ENCODE measurements at places on chromosomes 1 and 21. TPM values are rescaled to one million over a fixed set of nuclear protein-coding genes. Genes with fewer than 3 reads are reported as not detected.

DNA sequence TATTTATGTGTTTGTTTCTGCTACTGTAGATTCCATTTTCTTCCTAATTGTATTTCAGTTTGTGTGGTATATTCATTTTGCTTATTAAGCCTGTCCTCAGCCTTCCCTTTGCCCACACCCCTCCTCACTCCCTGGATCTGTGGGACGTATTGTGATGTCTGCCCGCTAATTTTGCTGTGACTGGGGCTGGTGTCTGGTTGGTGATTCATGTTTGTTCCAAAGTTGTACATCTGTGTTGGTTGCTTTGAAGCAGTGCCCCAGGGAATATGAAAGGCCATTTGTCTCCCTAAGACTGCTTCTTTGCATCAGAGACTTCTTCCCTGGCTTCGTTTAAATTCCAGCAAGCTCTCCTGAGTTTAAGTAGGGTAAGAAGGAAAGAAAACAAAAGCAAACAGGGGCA lies 289.5 kb upstream of the SGIP1 start:
- H3K4me3 ChIP-seq = no peak overlapping the region
- H3K27ac ChIP-seq = no peak overlapping the region
- peaks cover 6% of the 10 kb centered on the region for H3K27me3 ChIP-seq
- peaks cover 32% of the 10 kb centered on the region for H3K4me1 ChIP-seq
- no peak for DNase-seq
- no peaks in the 10 kb centered on the region for H3K36me3 ChIP-seq

DNA sequence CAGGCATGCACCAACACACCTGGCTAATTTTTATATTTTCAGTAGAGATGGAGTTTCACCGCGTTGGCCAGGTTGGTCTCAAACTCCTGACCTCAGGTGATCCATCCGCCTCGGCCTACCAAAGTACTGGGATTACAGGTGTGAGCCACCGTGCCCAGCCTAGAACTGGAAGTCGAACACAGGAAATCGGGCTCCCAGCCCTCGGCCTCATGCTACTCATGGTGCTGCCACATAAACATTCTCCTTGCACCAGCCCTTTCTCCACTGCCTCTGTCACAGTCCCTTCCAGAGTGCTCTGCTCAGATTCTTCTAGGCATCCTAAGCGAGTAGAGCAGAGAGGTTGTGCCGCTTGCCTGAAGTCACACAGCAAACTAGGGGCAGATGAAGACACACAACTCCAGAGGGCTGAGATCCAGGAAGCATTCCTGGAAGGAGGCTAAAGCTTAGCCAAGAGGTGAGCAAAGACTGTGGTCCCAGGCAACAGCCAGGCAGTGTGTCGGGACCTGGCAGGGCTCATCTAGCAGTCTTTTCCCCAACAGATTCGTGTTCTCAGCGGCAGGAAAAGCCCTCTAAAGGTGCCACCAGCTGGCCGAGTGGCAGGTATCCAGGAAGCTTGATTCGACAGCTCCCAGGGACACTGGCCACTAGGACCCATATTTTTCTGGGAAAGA lies 29.6 kb upstream of the NPPB start:
- H3K36me3 ChIP-seq = no peaks in the 10 kb centered on the region
- H3K27me3 ChIP-seq = peaks cover 6% of the 10 kb centered on the region
- H3K4me1 ChIP-seq = no peaks in the 10 kb centered on the region
- H3K27ac ChIP-seq = no peak overlapping the region
- no peak for DNase-seq

DNA sequence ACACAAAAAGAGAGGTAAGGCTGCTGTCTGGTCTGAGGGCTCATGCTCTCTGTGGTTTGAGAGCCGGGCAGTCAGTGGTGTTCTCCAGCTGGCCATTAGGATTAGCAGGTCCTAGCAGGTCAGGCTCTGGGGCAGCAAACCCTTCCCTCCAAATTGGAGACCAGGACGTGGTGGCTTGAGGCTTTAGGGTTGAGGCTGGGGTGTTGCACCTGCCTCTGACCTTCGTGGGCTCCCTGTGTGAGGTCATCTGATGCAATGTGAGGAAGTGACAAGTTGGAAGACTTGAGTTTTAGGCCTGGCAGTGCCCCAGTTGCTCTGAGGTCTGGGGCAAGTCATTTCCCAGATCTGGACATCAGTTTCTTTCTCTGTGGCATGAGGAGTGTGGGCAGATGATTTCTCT lies 24.4 kb downstream of the SZRD1 start:
- H3K27ac ChIP-seq = peak overlapping the region; percentile 83
- no peak overlapping the region for H3K4me3 ChIP-seq
- H3K4me1 ChIP-seq = peaks cover 53% of the 10 kb centered on the region
- no peak for DNase-seq
- H3K27me3 ChIP-seq = no peaks in the 10 kb centered on the region

The INKA2 gene
- total RNA-seq = 2.2 TPM

GRCh38 chr1:150808121-150808520 lies at the start of gene CTSK:
TSS of gene CTSK (minus strand) at chr1:150808260. CDS start at chr1:150806805, 1,455 bp downstream.
- DNase-seq = no peak
- H3K27ac ChIP-seq = peak within 1 kb of the TSS; percentile 1
- H3K36me3 ChIP-seq = peaks cover 14% of the 10 kb centered on the region
- H3K27me3 ChIP-seq = no peaks in the 10 kb centered on the region
- H3K4me1 ChIP-seq = peaks cover 10% of the 10 kb centered on the region

DNA sequence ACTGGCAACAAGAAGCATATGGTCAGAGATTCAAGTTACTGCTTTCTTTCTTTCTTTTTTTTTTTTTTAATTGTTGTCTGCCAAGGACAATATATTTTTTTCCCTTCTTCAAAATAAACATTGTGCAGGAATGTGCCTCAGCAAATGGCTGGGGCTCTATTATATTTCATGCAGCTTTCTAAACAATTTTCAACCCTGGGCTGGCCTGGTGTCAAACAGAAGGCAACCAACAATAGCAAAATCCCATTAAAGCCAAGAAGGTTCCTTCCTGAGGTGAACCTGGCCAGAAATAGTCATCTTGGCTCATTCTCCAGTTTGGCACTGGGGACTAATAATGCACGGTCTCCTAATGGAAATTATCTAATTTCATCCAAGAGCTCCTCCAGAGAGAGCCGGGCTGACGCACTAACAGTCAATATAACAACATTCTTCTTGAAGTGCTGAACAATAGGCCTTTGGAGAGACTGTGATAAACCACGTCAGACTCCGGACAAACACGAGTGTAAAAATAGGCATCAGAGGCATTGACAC lies 35.7 kb upstream of the HLX start:
- peaks cover 2% of the 10 kb centered on the region for H3K27me3 ChIP-seq
- H3K27ac ChIP-seq = no peak overlapping the region
- H3K4me1 ChIP-seq = no peaks in the 10 kb centered on the region
- DNase-seq = no peak

DNA sequence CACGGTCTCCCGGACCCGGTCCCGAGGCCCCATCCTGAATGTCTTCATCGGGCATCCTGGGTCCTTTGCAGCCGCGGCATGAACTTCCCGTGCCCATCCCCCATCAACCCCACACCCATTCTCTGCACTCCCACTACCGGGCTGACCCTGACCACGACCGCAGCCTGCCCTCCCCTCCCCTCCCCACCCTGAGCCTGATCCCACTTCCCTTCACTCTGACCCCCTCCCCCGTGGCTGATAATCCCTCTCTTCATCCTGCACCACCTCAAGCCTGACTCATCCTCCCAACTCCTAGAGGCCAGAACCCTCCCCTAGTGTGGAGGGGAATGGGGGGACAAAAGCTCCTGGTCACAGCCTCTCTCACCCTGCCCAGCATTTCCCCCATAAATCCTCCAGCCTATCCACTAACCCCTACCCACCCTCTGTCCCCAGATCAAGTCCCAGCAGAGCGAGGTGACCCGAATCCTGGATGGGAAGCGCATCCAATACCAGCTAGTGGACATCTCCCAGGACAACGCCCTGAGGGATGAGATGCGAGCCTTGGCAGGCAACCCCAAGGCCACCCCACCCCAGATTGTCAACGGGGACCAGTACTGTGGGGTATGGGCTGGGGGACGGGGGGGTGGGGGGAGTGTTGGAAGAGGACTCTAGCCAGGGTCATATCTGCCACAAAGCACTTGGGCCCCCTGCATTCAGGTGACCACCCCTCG lies 602 bp downstream of the SH3BGRL3 start:
- H3K4me3 ChIP-seq = peak overlapping the region; percentile 93
- peak overlapping the region; percentile 83 for H3K27ac ChIP-seq
- H3K4me1 ChIP-seq = peaks cover 79% of the 10 kb centered on the region
- no peak for DNase-seq

DNA sequence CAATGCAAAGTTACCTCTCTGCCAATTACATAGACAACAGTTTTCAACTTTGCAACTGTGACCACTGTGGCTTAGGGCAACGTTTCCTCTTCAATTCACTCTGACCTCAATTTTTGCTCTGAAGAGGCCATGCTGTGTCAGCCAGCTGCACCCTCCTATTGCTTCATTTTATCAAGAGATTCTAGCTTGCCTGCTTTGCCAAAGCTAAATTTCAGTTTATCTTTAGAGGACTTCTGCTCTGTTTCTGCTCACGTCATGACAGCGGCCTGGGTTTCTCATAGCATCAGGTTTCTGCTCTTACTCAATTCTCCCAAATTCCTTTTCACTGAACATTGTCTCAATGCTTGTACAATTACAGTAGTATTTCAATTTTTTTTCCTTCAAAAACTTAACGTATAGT lies 154.6 kb downstream of the PLA2G4A start:
- H3K27me3 ChIP-seq = no peaks in the 10 kb centered on the region
- no peak overlapping the region for H3K4me3 ChIP-seq
- peaks cover 14% of the 10 kb centered on the region for H3K4me1 ChIP-seq
- peak overlapping the region; percentile 5 for H3K27ac ChIP-seq
- peaks cover 18% of the 10 kb centered on the region for H3K36me3 ChIP-seq

DNA sequence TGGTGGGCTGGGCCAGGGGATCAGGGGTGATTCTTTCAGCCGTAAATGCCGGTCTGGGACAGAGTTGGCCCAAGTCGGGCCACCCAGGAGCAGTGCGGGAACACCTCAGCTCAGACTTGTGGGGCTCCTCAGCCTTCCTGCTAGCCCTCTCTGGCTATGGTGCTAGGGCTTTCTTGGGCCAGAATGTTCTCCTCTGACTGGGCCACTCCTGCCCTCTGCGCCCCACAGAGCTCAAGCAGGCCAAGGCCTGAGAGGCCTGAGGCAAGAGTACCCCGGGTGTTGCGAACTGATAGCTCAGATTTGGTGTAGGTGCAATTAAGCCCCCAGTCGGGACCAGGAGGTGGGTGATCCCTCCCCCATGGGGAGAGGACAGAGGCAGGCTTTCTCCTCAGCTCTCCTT lies 51.8 kb downstream of the LGR6 start:
- no peaks in the 10 kb centered on the region for H3K36me3 ChIP-seq
- DNase-seq = no peak
- H3K4me1 ChIP-seq = no peaks in the 10 kb centered on the region
- peaks cover 14% of the 10 kb centered on the region for H3K27me3 ChIP-seq

The KRTAP10-11 gene
- total RNA-seq = not detected

GRCh38 chr1:31775210-31775999 lies 11.3 kb upstream of the ADGRB2 start:
- no peak overlapping the region for H3K4me3 ChIP-seq
- peaks cover 40% of the 10 kb centered on the region for H3K4me1 ChIP-seq
- no peak for DNase-seq
- no peak overlapping the region for H3K27ac ChIP-seq
- peaks cover 37% of the 10 kb centered on the region for H3K27me3 ChIP-seq
- H3K36me3 ChIP-seq = no peaks in the 10 kb centered on the region

Measured in activated T-helper 2 cell treated with anti-CD3 and anti-CD28 coated beads, Interferon-gamma antibody, Interleukin-2, Interleukin-4, amounts not matched to agents 10 μg/mL and 5 μg/mL and 100 μg/mL, durations not matched to agents 14 hours and 24 hours and 36 hours (primary cell).